NCI-H1694 treated with DMSO at 0.1 percent for 48 hours (cell line): ENCODE measurements at places on chromosomes 6 and 20.

DNA sequence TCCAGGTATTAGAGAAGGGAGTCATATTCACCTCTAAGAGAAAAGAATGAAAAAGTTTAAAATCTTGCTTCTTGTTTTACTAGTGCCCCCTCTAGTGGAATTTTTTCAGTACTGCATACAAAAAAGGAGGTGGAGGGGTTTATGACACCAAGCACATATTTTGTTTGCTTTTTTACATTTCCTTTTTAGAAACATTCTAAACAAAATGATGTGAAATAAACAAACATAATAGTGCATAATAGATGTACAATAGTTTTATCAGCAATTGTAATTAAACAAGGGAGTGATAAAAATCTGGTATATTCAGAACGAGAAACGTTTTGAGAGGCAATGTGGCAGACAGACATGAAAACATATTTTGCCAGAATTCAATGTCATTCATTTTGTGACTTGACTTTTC lies 111.0 kb upstream of the TFAP2D start:
- DNase-seq = peak; percentile 1

DNA sequence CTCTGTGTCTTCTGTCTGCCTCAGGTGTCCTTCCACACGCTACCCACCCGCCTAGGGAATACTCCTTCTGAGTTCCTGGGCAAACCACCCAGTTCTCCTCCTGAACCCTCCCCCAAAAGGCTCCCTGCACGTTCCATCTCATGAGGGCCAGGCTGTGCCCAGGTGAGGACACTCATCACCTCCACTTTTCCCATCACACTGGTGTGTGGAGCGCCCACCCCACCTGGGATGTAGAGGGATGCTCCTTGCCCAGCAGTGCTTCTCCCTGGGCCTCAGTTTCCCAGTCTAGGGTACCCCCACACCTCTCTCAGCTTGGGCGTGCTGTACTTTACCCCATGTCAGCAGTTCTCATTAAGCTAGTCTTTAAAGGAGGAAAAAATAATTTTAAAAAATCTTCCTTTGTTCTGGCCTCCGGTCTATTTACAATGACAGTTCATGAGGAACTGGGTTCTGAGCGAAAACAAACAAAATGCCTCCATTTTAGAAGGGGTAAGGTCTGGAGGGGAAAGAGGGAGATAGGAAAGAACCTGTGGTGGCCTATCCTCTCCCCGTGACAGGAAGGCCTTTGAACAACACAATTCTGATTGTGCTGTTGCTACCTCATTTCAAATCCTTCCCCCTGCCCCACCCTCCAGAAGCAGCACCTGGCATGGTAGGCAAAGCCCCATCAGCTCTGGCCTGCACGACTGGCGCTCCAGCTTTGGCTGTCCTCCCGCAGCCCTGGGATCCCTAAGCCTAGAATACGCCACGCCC lies 1.7 kb upstream of the C20orf203 start:
- DNase-seq = no peak

- DNase-seq = no peak
These were observed 1371.5 kb downstream of the EPHA7 start for GRCh38 chr6:92047860-92048259.

- peak; percentile 9 for DNase-seq
These were observed 32.7 kb upstream of the SNAP25 start for GRCh38 chr20:10185741-10186558.

DNA sequence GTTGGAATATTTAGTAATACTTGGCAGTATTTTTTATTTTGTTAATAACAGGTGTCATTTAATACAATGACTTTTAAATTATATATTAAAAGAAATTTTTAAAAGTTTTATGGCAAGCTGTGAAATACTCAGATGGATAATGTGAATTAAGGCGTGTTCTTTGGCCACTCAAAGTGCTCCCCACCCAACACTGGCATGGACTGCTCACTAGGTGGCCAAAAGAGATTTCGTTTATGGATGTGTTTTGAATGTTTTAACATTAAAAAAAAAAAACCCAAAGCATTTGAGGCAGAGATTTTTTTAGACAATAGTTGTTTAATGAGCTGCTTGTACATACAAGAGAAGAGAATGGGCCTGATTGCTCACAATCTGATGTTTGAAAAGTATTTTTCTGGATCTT lies 86.5 kb downstream of the QKI start:
- no peak for DNase-seq

DNA sequence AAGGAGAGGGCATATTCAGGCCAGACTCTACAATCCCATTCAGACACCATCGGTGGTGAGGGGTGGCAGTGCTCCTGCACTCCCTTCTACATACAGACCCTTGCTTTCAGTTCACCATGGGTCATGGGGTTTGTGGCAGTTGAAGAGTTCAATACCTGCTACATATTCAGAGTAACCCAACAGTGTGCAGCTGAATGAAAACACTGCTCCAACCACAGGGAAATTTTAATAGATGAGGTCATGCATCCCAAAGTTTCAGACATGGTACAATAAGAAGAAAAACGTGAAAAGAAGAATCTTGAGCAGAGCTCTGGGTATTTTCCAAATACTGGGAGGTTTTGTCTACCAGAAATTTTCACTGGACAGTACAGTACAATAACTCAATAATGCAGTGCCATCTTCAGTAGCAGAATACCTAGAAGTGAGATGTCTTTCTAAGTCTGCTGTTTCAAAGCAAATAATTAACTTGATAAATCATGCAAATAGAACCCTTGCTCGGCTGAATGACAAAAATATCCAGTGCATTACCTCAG lies 162.1 kb downstream of the PTPRK start:
- DNase-seq = no peak
